ENCODE measurements at places on chromosomes 4 and X. TPM values are rescaled to one million over a fixed set of nuclear protein-coding genes. Genes with fewer than 3 reads are reported as not detected.

- no peak overlapping the region for H3K27ac ChIP-seq
- H3K27me3 ChIP-seq: no peaks in the 10 kb centered on the region
- no peaks in the 10 kb centered on the region for H3K36me3 ChIP-seq
- H3K4me3 ChIP-seq: no peak overlapping the region
- H3K4me1 ChIP-seq: no peaks in the 10 kb centered on the region
- no peak for DNase-seq
Measured at GRCh38 chr4:184370711-184371389, 103.5 kb downstream of the IRF2 start.

DNA sequence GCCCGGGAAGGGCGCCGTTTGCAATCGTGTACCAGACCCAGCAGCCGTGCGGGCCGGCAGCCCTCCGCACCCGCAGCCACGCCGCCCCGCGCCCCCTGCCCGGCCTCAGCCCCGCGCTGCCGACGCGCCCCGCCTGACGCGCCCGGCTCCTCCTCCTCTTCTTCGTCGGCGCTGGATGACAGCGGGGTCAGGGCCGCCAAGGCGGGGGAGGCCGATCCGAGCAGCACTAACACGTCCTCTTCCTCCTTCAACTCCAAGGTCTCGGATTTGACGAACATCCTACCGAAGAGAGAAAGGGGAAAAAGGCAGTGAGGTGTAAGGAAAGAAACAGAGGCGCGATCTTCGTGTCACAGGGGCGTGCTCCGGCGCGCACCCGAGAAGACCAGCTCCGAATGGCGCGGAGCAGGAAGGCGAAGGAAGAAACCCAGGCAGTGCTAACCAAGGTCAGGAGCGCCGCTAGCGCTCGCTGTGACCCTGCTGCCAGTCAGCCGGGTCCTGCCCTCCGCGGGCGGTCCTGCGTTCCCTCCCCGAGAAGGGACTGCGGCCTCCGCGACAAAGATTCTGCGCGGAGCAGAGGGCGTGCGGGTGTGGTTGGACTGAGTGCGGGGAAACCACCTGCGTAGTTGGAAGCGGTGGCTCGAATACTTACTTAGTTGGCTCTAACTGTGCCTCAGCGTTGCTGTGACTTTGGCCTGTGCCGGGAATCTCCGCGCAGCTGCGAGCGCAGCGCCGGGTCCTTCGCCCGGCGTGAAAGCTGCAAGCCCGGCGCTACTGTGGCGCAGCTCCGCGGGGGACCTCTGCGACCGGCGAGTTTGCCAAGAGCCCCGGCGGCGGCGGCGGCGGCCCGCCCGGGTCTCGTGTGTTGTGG lies 548 bp downstream of the NEUROG2 start:
- no peak for DNase-seq
- H3K36me3 ChIP-seq: no peaks in the 10 kb centered on the region
- H3K27ac ChIP-seq: no peak overlapping the region
- peak overlapping the region; percentile 50 for H3K4me3 ChIP-seq
- H3K27me3 ChIP-seq: peaks cover 97% of the 10 kb centered on the region

- H3K27me3 ChIP-seq: no peaks in the 10 kb centered on the region
- no peak overlapping the region for H3K27ac ChIP-seq
- no peak for DNase-seq
- H3K4me1 ChIP-seq: no peaks in the 10 kb centered on the region
- H3K36me3 ChIP-seq: no peaks in the 10 kb centered on the region
- H3K4me3 ChIP-seq: no peak overlapping the region
Measured at GRCh38 chr4:63787326-63787725, 621.9 kb downstream of the TECRL start.

DNA sequence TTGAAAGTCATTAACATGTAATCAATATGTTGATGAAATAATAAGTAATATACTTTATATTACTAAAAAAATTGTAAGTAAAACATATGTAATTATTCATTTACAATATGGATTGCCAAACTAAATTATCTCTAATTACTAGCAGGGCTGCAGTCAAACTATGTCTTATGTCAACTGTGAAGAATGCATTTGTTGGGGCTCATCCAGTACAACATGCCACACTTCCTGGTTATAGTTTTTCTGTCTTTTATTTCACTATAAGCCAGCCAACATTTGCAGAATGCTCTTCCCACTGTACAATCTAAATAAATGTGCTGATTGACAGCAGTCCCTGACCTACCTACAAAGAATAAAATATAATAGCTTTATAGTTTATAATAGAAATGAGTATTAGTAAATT lies 975.4 kb upstream of the NDST4 start:
- no peaks in the 10 kb centered on the region for H3K4me1 ChIP-seq
- DNase-seq: no peak
- no peaks in the 10 kb centered on the region for H3K36me3 ChIP-seq
- no peak overlapping the region for H3K27ac ChIP-seq
- no peak overlapping the region for H3K4me3 ChIP-seq

LUZP4 gene
- total RNA-seq: not detected

ADH6 gene
- not detected for total RNA-seq

DNA sequence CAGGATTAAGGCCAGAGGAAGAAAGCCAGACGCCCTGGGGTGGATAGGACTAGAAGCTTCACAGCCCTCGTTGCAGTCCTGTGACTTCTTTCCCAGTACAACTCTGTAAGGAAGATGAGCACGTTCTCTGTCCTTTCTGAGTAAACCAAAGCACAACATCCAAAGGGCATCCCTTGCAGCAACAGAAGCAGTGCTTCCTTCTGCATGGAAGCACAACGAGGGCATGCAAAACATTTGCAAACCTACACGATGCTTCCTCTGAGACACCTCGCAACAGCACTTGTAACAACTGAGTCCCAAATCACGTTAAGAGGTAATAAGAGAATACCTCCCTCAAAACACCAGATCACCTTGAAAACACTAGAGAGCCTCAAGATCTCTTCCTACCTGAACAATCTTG lies 335.7 kb upstream of the RASGEF1B start:
- H3K27ac ChIP-seq: no peak overlapping the region
- DNase-seq: no peak
- no peaks in the 10 kb centered on the region for H3K36me3 ChIP-seq
- H3K4me1 ChIP-seq: no peaks in the 10 kb centered on the region

GRCh38 chrX:152136312-152136711 lies 2.1 kb downstream of the MAGEA10 start:
- no peak overlapping the region for H3K4me3 ChIP-seq
- no peak for DNase-seq
- H3K27ac ChIP-seq: no peak overlapping the region
- H3K27me3 ChIP-seq: no peaks in the 10 kb centered on the region
- H3K36me3 ChIP-seq: no peaks in the 10 kb centered on the region
- H3K4me1 ChIP-seq: no peaks in the 10 kb centered on the region

DNA sequence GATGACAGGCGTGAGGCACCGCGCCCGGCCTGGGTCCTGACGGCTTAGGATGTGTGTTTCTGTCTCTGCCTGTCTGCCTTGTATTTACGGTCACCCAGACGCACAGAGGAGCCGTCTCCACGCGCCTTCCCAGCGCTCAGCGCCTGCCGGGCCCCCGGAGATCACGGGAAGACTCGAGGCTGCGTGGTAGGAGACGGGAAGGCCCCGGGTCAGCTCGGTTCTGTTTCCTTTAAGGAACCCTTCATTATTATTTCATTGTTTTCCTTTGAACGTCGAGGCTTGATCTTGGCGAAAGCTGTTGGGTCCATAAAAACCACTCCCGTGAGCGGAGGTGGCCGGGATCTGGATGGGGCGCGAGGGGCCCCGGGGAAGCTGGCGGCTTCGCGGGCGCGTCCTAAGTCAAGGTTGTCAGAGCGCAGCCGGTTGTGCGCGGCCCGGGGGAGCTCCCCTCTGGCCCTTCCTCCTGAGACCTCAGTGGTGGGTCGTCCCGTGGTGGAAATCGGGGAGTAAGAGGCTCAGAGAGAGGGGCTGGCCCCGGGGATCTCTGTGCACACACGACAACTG lies 1.3 kb downstream of the SHOX start:
- no peak overlapping the region for H3K4me3 ChIP-seq
- DNase-seq: no peak
- no peaks in the 10 kb centered on the region for H3K4me1 ChIP-seq

DNA sequence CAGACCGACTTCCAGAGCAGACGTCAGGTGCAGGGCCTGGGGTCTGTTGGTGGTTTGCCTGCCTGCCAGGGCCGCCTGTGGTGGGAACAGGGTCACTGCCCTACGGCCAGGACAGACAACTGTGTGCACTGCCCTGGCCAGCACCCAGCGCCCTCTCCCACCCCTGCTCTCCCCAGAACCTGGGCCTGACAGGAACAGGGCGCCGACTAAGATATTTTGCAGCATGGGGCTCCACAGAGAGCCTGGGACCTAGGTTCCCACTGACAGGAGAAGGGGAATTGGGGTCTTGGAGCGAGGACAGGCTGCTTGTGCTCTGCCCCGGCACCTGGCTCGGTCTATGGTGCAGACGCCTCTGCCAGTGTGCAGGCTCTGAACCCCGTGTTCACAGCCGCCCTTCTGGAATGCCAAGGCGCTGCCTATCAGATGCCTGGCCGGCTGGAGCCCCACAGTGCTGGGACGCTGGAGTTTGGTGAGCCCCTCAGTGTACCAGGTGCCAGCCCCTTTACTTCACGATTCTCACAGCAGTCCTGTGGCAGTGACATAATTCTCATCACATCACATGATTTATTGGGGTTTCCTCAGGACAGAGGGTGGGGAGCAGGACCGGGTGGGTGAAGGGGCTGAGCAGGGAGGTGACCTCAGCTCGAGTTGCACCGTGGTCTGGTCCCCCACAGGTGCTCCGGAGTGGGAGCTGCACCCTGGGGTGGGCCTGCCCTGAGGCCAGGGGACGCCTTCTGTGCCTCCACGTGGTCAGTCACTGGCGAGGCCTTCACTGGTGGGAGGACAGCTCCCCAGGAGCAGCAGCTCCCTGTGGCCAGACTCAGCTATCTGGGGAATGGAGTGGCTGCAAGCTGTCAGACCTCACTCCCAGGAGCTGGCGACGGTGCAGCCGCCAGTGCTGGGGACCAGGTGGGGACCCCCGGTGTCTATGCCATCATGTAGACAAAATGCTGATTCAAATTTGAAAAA lies 113.8 kb upstream of the LRPAP1 start:
- no peaks in the 10 kb centered on the region for H3K36me3 ChIP-seq
- H3K4me3 ChIP-seq: no peak overlapping the region
- H3K4me1 ChIP-seq: no peaks in the 10 kb centered on the region
- H3K27me3 ChIP-seq: peaks cover 47% of the 10 kb centered on the region
- no peak for DNase-seq

- no peak overlapping the region for H3K27ac ChIP-seq
- H3K4me1 ChIP-seq: no peaks in the 10 kb centered on the region
- no peak overlapping the region for H3K4me3 ChIP-seq
- H3K36me3 ChIP-seq: no peaks in the 10 kb centered on the region
- DNase-seq: no peak
Measured at GRCh38 chr4:10201381-10202223, 85.0 kb upstream of the WDR1 start.

Data from breast epithelium (tissue), 4 donors.